ENCODE measurements at places on chromosomes 1 and 21. TPM values are rescaled to one million over a fixed set of nuclear protein-coding genes. Genes with fewer than 3 reads are reported as not detected.

GRCh38 chr21:36428761-36429432, 43.7 kb downstream of the CHAF1B start:
- DNase-seq: no peak

DNA sequence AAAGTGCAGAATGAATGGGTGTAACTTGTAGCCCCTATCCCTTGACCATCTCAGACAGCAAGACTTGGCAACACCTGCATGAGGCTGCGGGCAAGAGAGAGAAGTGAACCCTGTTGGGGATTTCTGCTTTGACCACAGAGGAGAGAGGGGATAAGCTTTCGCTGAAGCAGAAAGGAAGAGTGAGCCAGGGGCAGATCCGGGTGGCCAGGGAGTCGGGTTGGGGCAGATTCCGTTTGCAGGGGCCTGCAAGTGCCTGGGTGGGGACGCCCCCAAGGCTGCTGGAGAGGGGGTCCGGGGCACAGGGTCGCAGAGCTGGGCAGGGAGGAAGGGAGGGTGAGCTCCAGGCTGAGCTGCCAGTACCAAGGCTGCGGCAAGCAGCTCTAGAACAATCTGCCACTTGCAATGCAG, 25.3 kb upstream of the PIK3CD start:
- DNase-seq: no peak

DNA sequence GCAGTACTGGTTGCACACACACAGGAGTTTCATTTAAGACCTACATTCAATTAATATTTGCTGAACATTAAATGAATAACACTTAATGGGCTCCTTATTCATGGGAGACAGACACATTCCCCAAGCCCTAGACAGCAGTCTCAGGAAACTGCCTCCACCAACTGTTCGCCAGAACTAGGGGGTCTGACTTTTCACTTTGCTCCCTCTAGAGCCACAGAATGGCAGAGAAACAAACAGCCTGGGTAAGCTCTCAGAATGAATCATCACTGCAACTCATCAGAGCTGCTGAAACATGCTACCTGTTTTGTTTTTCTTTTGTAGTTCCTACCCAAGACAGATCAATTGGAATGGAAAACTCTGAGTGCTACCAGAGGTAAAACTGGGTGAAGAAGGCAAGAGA, 31.7 kb downstream of the ELK4 start:
- no peak for DNase-seq

DNA sequence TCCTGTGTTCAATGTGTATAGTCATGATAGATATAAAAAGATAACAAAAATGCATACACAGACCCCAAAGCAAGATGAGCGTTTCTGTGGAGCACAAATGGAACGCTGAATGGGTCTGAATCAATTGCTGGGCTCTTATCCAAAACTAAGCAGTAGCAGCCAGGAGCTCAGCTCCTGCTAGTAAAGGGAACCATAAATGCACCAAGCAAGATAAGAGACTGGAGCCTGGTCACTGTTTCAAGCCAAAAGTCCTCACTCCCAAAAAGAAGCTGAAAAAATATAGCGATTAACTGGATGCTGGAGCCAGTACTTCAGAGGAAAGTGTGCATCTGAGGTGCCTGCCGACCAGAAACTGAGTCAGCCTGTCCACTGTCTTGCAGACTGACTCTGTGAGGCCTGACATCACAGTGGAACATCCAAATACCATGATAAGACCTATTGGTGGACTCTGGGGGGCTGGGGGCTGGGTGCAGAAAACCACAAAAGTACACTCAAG, 68.9 kb downstream of the LRRC8C start:
- DNase-seq: no peak

CREB3L4 gene
- 34.9 TPM for polyA plus RNA-seq

L1TD1 gene
- polyA plus RNA-seq: 6.2 TPM

GRCh38 chr1:172616195-172616594, 42.7 kb upstream of the FASLG start:
- DNase-seq: no peak

DNA sequence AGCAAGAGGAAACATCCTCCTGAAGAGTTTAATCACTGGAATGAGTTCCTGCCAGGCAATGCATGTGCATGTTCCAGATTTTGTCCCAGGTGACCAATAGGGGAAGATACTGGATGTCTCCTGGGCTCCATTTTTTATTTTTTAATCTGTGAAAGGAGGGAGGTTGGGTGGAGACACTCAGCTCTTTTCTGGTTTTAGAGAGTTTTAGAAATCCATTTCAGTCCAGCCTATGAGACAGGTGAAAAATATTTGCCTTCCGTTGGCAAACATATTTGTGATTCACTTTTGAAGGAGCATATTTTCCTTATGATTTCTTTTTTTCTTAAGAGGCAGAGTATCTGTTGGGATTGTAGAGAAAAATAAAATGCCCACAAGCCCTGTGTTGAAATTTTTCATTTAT, 70.7 kb downstream of the ABCA4 start:
- no peak for DNase-seq

DNA sequence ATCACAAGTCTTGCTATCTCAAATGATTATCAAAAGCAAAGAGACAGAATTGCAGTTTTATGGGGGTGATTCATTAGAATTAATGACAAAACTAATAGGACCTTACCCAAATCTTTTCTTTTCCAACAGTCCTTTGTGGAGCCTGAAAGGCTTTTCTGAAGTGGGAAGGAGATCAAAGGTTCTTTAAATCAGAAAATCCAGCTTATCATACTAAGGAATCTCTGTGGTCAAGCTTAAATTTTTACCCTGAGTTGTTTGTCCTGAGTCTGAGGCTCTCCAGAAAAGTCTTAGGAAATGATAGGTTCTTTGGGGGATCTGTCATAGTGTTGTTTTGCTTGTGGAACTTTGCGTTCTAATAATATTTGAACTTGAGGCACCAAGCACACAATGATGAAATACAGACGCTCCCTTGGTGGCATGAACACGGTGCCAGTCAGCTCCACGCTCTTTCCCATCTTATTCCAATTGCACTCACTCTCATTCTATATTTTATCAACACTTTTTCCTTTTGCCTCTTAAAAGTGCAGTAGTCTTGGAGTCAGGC, 38.0 kb upstream of the COL24A1 start:
- DNase-seq: no peak

- no peak for DNase-seq
These were observed 237.4 kb upstream of the RAB4A start for GRCh38 chr1:229033480-229033879.

MTARC1 gene
- 26.1 TPM for polyA plus RNA-seq

- no peak for DNase-seq
These were observed 15.4 kb downstream of the NPPA start for GRCh38 chr1:11831945-11832725.

DNA sequence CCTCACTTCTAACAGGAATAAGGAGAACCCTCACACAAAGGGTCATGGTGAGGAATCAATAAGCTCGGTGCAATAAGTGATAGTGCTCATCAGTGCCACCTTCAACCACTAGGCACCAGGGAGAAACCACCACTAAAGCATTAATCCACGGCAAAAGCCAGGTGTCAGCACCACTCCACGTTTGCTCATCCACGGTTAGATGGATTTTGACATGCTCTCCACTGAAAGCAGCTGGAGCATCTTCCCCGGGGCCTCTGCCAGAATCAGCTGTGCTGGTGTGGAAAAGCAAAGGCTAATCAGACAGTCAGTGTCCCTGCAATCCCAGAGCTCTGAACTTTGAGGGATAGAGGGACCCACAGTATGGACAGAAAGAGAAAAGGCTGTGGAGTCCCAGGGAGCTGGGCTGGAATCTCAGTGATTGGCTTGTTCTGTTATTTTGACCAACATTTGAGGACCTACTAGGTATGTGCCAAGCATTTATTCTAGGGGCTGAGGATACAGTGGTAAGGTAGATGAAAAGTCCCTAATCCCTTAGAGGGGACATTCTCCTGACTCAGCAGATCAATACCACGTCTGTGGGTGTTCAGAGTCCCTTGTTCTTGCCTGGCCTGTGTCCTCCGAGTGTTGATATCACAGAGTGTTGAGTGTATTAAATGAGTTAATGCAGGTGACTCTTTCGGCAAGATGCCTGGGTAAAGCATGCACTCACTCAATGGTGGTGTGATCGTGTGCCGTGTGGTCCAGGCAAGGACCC, 41.3 kb downstream of the FHAD1 start:
- no peak for DNase-seq

DNA sequence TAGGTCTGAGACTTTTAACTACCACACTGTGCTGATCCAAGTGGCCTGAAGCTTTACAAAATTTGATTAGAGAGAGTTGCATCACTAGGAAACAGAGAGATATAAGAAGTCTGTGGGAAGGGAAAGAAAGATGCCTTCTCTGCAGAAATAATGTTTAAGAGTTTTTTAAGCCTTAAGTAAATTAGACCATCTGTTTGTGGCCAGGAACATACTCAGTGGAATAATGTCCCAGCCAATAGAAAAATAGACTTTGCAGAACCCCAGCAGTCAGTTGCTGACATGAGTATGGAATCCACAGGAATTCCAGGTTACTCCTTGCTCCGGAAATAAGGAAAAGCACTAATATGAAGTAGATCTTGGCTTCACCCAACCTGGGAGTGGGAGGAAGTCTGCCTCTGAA, 144.8 kb downstream of the ST6GALNAC5 start:
- DNase-seq: no peak

DNA sequence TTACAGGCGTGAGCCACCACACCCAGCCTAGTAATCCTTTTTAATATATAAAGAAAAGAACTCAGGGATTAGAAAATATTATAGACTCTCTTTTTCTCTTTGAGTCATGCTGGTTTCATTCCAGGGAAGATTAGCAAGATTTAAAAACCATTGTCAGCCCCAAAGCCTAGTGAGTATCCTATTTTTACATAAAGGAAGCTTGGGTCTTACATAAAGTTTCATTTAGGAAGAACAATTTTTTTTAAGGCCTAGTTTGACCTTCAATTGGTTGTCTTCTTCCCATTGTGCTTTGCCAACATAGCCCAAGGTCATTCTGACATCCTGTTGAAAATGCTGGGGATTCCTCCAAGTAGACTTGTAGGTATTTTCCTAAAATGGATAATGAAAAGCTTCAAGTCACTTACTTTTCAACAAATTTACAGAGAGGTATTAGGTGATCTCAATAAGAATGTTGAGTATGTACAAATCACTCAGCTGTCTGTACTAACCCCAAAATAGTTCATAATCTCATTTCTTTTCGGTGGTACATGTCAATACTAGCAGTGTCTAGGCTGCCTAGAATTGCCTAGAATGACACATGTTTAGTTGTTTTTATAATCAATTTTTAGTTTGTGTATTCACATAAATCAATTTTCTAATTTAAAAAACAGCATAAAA, 4.3 kb upstream of the KIF14 start:
- no peak for DNase-seq

PCP4L1 gene
- polyA plus RNA-seq: 1.3 TPM

RGS5 gene
- polyA plus RNA-seq: 149 TPM

DNA sequence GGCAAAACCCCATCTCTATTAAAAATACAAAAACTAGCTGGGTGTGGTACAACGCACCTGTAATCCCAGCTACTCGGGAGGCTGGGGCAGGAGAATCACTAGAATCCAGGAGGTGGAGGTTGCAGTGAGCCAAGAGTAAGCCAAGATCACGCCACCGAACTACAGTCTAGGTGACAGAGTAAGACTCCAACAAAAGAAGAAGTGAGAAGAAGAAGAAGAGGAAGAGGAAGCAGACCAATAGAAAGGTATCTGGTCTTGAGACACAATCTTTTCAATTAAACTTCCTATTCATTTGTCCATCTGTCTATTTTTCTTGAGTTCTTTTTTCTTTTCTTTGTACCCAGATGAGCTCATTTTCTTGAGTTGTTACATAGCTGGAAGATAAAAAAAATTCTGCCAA, 55.7 kb upstream of the ACADM start:
- no peak for DNase-seq

DNA sequence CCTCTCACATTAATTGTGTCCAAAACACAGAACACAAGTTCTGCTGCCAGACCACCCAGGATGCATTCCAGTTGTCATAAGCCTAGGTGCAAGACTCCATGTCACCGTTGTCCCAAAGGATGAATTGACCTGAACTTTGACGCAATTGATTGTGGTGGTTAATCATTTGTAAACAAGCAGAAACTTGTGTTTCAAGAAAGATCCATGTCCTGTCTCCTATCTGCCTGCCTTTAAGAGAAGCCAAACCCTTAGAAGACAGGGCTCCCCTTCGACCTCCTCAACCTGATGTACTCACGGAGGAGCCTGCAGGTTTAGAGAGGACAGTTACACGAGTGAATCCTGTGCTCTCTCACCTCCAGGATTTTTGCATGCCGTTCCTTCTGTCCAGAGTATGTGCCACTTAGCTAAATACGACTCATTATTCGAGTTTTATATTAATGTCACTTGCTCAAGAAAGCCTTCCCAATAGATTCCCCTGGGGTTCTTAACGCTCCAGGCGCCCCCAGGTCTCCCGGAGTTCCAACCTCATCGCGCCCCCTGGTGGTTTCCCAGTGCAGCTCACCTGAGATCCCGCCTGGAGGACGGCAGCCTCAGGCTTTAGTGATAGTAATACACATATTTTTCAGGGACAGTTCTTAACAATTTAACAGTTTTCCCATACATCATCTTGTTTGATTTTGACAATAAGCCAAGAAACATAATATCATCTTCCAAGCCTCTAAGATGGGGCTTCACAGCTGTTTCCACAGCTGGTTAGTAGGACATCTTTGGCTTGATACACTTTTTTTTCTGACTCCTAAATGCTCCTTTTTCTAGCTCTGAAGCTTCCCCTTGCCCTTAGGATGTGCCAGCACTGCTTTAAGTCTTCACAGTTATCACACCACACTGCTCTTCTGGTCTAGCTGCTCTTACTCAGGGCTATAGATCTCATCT, 2.4 kb upstream of the C8B start:
- DNase-seq: no peak

- DNase-seq: no peak
These were observed 35.2 kb downstream of the ELAPOR1 start for GRCh38 chr1:109148987-109149561.

DNA sequence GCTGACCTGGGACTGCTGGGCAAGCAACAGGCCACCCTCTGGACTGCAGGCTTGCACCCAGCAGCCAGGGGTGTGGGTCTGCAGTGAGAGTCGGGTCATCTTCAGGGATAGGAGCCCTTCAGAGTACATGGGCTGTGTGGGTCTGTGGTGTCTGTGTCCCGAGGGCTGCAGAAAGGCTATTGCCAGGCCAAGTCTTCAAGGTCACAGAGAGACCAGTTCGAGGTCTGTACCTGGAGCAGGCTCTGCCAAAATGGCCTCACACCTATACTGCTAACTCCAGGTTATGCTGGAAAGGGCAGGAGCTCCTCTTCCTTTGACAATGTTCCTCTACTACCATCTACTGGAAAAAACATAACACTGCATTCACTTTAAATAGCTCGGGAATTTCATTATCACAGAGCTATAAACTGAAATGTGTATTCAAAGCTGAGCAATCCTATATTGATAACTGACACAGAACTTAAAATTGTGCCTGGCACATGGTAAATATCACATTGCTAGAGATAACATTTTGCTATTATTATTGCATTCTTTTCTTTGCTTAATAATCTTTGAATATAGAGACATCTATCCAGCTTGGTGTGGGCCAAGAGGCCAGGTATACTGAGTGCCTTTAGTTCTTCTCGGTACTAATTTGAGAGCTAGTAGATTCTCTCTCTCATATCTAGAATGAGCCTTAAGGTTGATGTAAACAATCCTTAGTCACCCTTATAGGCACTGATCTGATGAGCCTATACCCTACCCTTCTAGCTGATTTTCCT, 6.9 kb upstream of the DNAH14 start:
- DNase-seq: peak; percentile 28
